ENCODE measurements at places on chromosomes 1 and 21.
A peak's percentile ranks its signal among the peaks of the same experiment; 100 is the strongest.

DNA sequence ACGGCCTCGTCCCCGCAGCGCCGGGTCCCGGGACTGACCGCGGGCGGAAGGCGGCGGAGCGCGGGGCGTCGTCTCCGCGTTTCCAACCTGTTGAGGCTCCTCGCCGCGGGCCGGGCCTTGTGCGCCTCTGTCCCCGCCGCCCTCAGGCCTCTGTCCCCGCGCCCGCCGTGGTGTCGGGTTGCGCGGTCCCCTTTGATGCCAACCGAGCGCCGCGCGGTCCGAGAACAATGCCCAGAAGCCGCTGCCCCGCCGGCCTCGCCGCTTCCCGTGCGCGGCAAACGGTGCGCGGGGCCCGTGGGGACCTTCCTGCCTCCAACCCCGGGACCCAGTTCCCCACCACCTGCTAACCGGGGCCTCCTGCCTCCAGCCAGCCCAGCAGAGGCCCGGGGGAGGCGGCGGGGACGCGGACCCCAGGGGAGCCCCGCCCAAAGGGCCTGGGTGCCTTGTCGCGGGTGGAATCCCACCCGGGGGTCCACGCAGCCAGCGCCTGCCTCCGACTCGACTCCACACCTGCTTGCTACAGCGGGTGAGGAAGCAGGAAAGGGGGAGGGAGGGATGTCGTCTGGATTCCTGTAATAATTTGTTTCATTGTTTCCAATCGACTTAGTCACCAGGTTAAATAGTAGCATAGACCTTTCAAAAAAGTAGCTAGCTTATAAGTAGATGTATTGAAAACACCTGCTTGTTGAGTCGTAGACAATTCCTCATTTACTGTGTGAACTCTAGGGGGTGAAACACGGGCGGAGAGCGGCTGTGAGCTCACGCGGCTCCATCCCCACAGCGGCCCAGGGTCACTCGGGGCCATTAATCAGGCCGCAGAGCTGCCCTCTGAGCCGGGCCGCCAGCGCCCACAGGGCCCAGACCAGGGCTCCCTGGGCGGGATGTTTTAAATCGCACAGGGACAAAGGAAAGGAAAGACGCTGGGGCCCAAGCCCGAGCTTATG lies 1.1 kb downstream of the COL18A1 start:
- no peaks in the 10 kb centered on the region for H3K36me3 ChIP-seq
- H3K27me3 ChIP-seq = peaks cover 73% of the 10 kb centered on the region
- H3K4me3 ChIP-seq = peak overlapping the region; percentile 67

GRCh38 chr1:16484501-16484835 lies 29.6 kb downstream of the RNU1-1 start:
- H3K27me3 ChIP-seq = no peaks in the 10 kb centered on the region
- no peak overlapping the region for H3K27ac ChIP-seq
- H3K4me3 ChIP-seq = no peak overlapping the region
- no peaks in the 10 kb centered on the region for H3K4me1 ChIP-seq

- H3K27ac ChIP-seq = no peak overlapping the region
- H3K36me3 ChIP-seq = no peaks in the 10 kb centered on the region
- no peak overlapping the region for H3K4me3 ChIP-seq
- no peaks in the 10 kb centered on the region for H3K27me3 ChIP-seq
- H3K4me1 ChIP-seq = no peaks in the 10 kb centered on the region
Measured at GRCh38 chr1:65615859-65616258, 176.8 kb upstream of the PDE4B start.

GRCh38 chr1:93811326-93812065 lies 67.5 kb downstream of the DNTTIP2 start:
- no peaks in the 10 kb centered on the region for H3K4me1 ChIP-seq
- no peak overlapping the region for H3K4me3 ChIP-seq

DNA sequence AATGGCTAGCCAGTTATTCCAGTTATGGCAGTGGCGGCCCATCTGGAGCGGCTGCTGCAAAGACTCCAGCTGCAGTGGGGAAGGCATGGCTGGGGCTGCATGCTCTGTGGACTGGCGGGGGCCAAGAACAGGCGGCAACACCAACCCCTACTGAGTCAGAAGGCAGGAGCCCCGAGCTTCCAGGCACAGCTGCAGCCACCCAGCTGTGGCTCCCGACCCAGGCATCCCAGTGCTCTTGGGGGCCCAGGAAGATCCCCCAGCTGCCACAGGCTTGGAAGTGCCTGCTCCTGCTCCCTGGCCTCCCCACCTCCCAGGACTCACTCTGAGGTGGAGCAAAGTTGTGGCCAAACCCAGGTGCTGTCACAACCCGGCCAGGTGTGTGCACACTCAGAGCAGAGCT lies 317.0 kb upstream of the RRP15 start:
- H3K36me3 ChIP-seq = no peaks in the 10 kb centered on the region
- H3K27me3 ChIP-seq = no peaks in the 10 kb centered on the region
- no peak for DNase-seq
- H3K27ac ChIP-seq = no peak overlapping the region
- no peak overlapping the region for H3K4me3 ChIP-seq

DNA sequence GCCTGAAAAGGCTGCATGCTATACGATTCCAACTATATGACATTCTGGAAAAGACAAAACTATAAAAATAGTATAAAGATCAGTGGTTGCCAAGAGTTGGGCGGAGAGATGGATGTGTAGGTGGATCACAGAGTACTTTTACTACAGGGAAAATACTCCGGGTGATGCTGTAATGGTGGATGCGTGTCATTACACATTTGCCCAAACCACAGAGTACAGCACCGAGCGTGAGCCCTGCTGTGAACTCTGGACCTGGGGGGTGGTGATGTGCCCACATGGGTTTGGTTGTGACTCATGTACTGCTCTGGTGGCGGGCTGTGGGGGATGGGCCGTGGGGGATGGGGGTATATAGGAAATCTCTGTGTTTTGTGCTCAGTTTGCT lies 162.7 kb upstream of the COL6A1 start:
- no peak overlapping the region for H3K4me3 ChIP-seq
- no peak overlapping the region for H3K27ac ChIP-seq
- no peak for DNase-seq
- no peaks in the 10 kb centered on the region for H3K36me3 ChIP-seq

DNA sequence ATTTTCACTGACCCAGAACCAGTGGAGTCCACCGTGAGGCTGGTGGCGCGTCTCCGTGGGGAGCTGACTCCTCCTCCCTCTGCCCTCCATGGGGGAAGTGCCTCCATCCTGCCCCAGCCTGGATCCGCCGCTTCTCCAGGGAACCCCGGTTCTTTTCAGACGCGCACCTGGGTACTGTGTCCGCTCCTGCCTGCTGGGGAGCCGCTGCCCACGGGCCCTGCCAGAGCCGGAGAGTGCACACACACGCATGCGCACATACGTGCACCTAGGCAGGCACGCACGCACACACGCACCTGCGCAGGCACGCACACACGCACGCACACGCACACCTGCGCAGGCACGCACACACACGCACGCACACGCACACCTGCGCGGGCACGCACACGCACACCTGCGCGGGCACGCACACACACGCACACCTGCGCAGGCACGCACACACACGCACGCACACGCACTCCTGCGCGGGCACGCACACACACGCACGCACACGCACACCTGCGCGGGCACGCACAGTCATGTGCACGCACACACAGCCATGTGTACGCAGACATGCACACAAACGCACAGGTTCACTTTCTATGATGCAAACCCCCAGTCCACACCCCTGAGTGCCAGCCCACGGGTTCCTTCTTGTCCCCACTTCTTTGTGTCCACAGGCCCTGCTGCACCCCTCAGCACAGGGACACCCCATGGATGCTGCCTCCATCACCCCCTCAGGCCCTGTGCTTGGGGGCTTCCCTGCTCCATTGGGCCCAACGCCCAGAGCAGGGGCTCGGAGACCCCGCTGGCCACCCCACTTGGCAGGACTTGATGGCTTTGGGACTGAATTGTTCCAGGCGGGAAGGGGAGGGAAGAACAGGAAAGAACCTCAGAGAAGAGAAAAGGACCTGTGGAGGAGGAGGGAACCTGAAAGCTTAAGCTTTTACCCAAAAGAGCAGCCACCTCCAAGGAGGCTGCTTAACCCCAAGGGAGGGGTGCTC lies 42.7 kb downstream of the MORN1 start:
- DNase-seq = peak; percentile 39
- no peaks in the 10 kb centered on the region for H3K27me3 ChIP-seq
- no peaks in the 10 kb centered on the region for H3K4me1 ChIP-seq
- H3K27ac ChIP-seq = no peak overlapping the region
- no peak overlapping the region for H3K4me3 ChIP-seq
- H3K36me3 ChIP-seq = no peaks in the 10 kb centered on the region
